ENCODE measurements at places on chromosomes 7 and 10.

DNA sequence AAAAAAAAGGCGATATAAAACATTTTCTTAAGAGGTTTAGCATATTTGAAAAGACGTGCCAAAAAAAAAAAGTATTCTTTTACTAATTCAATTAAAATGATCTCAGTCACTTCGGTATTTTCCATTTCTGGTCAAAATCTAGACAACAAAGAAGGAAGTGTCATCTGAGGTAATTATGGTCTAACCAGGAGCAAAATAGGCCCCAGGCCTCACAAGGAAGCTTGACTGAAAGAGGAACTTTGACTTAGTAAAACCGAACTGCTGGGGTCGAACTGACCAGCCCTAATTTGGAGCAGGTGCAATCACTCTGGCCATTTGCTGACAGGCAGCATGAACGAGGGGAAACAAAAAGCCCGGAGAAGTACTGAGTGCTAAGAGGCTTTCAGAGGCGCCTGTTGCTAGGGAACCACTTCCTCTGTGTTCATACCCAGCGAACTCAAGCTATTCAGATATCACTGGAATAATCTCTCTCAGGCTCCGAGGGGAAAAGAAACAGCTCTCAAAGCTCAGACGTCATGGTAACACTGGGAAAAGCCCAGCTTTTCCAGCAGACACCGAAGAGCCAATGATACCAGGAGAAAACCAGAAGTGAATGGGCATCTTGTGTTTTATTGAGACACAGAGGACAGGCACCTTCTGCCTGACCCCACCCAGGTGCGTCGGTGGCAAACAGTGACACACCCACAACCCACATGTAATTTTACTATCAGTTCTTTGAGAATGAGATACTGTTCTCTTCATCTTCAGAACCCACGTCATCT, 126.5 kb downstream of the FAM107B start:
- DNase-seq = peak; percentile 45

DNA sequence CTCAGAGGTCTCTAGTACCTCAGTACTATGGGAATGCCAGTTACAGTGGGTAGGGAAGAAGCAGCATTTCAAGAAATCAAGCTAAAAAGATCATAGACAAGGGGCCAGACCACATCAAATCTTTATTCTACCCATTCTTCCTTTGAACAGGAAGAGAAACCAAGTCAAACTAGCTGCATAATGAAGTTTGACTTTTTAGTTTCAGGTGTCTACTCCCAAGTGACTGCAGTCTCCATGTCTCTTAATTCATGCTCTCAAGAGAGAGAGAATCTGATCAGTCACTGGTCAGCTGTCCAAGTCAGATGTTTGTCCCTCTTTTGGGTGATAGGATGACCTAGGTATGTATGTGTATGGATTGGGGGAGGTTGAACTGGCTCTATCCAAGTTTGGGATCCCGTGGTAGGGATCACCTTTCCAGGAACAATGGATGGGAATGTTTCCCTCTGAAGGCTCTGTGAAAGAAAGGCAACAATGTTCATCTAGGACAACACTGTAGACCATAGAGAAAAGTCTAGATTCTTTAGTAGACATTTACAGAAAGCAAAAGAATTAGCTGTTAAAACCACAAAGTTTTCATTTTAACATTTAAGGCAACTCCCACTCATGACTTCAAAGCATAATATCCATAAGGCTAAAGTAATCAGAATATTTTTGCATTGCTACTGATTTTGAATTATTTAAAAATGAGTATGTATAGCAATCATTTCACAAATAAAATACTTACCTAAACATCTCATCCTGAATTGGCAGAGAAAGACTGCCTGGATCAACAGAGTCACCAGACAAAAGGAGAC, 30.1 kb upstream of the PRTFDC1 start:
- no peak for DNase-seq

GRCh38 chr10:61097026-61097425, 153.0 kb upstream of the RHOBTB1 start:
- DNase-seq = no peak

DNA sequence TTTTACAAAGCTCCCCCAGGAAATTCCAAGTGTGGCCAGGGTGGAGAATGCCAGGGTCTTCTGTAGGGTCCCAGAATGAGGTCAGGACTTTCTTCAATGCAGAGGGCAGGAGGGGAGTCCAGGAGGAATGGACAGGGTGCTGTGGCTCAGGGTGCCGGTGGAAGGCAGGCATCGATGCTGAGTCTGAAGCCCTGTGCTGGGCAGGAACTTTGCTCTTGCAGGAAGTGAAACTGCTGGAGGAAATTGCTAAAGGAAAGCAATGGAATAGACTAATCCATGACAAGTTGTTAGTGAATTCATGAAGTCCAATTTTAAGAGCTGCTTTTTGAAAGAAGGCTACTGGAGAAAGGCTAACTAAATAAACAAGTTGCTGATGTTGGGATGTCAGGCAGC, 14.8 kb downstream of the PTPRE start:
- DNase-seq = no peak

DNA sequence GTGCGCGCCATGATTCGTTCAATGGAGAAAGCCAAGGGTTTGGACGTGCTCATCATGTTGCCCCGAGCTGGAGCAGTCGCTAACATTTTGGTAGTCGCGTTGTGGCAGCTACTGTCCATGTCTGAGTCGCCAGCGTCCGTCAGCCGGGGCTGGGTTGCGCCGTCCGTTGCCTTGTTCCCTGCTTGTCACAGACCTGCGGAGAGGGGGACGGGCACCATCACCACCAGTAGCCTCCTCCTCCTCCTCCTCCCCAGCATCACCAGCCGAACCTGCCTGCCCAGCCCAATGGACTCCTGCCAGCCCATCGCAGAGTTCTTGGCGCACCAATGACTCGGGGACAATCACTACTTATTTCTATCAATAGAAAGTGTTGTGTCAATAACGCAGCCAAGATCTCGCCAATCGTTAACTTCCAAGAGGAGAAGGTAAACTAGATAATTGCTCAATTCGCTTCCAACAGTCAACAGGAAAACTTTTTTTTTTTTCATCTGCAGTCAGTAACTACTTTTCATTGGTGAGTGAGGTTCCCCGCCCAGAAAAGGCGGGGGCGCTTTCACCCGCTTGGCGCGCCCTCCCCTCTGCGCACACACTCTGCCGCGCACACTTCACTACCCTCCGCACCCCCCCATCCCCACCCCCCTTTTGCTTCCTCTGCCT, at the start of gene FEZF1:
Gene FEZF1, minus strand, starts transcription at position 432 of the 657 bp plus-strand sequence. Its CDS starts 313 bp downstream, at position 119.
- DNase-seq = no peak

GRCh38 chr10:34323192-34323591, 491.9 kb downstream of the PARD3 start:
- DNase-seq = no peak

GRCh38 chr7:96189129-96189820, 132.6 kb downstream of the SLC25A13 start:
- no peak for DNase-seq

GRCh38 chr7:83362871-83363550, 200.3 kb upstream of the PCLO start:
- no peak for DNase-seq
